SJSA1 (cell line): ENCODE measurements at places on chromosomes 7 and 10. TPM values are rescaled to one million over a fixed set of nuclear protein-coding genes. Genes with fewer than 3 reads are reported as not detected.

Gene RASSF4
- total RNA-seq: 9.2 and 19.7 TPM in 2 replicates

Gene TMEM196
- total RNA-seq: not detected in 2 replicates

- peaks cover 23% of the 10 kb centered on the region for H3K36me3 ChIP-seq
- H3K4me1 ChIP-seq: peaks cover 4% of the 10 kb centered on the region; the same call in 1 of the 2 replicates
- H3K27ac ChIP-seq: no peak overlapping the region
- H3K4me3 ChIP-seq: no peak overlapping the region
- DNase-seq: no peak
Observed at GRCh38 chr7:44217852-44218402, 17.1 kb downstream of the YKT6 start.

- no peak for DNase-seq
- H3K27ac ChIP-seq: no peak overlapping the region
- H3K4me1 ChIP-seq: 0 out of 2 replicates have a peak, but pooled peaks cover 10% of the 10 kb centered on the region
- H3K27me3 ChIP-seq: no peaks in the 10 kb centered on the region
- H3K36me3 ChIP-seq: no peaks in the 10 kb centered on the region
Observed at GRCh38 chr10:21272643-21273399, 252.7 kb downstream of the SKIDA1 start.

- H3K27ac ChIP-seq: no peak overlapping the region
- no peaks in the 10 kb centered on the region for H3K36me3 ChIP-seq
- no peak for DNase-seq
- H3K4me1 ChIP-seq: no peaks in the 10 kb centered on the region
- H3K4me3 ChIP-seq: no peak overlapping the region
Observed at GRCh38 chr10:28396331-28396730, 93.5 kb upstream of the MPP7 start.

DNA sequence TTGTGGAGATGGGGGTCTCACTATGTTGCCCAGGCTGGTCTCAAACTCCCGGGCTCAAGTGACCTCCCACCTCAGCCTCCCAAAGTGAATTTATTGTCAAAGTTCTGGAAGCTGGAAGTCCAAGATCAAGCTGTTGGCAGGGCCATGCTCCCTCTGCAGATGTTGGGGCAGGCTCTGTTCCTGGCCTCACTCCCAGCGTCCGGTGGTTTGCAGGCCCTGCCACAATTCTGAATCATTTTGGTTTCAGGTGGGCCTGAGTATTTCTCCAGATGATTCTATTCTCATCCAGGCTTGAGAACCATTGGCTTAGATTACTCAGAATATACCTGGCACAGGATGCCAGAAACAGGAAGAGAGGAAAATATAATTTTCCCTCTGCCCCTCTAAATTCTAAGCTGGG is 737.4 kb downstream of the TNS3 start:
- DNase-seq: no peak
- no peaks in the 10 kb centered on the region for H3K36me3 ChIP-seq
- H3K27me3 ChIP-seq: no peaks in the 10 kb centered on the region
- H3K4me1 ChIP-seq: peaks cover 15% of the 10 kb centered on the region
- no peak overlapping the region for H3K27ac ChIP-seq

DNA sequence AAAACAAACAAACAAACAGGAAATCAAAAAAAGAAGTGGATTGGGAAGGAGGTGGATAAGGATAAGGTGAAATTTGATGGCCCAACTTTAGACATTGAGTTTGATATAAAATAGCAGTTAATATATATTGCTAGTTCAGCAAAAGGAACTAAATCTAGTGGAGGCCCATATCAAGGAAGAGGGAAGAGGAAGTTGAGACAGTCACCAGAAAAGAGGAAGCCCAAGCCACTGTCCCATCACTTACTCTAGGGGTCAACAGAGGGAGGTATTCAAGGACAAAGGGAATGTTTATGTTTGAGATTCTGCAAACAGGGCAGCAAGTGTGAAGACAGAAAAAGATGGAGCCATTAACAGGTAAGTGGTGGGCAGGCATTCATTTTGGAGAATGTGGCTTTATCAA is 3.7 kb downstream of the LAMTOR4 start:
- H3K4me1 ChIP-seq: peaks cover 20% of the 10 kb centered on the region
- H3K36me3 ChIP-seq: peaks cover 53% of the 10 kb centered on the region
- H3K27ac ChIP-seq: no peak overlapping the region
- H3K4me3 ChIP-seq: no peak overlapping the region
- H3K27me3 ChIP-seq: no peaks in the 10 kb centered on the region
- DNase-seq: no peak
